ENCODE measurements at places on chromosomes 16 and 17. TPM values are rescaled to one million over a fixed set of nuclear protein-coding genes. Genes with fewer than 3 reads are reported as not detected.

Gene MYH2
- total RNA-seq, result not detected

DNA sequence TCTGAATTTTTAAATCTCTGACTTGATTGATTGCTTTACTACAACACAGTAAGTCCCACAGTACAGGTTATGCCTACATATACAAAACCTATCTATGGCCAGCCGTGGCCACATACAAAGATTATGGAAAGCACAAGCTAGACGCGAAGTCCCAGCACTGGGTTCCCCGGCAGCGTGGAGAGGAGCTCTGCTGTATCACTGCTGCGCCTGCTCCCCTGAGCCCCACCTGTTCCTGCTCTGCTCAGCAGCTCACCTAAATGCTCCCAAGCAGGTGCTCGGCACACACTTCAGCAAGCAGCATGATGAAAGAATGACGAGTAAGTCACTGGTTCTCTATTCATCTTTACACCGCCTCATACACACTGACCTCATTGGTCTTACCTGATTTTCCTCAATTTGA lies 20.6 kb downstream of the ZDHHC7 start:
- DNase-seq, result no peak

- no peak for DNase-seq
Measured at GRCh38 chr17:39598630-39599003, 9.1 kb downstream of the NEUROD2 start.

Gene HIGD1B
- not detected for total RNA-seq

GRCh38 chr17:65057531-65058090 lies 1.1 kb upstream of the GNA13 start:
- no peak for DNase-seq

DNA sequence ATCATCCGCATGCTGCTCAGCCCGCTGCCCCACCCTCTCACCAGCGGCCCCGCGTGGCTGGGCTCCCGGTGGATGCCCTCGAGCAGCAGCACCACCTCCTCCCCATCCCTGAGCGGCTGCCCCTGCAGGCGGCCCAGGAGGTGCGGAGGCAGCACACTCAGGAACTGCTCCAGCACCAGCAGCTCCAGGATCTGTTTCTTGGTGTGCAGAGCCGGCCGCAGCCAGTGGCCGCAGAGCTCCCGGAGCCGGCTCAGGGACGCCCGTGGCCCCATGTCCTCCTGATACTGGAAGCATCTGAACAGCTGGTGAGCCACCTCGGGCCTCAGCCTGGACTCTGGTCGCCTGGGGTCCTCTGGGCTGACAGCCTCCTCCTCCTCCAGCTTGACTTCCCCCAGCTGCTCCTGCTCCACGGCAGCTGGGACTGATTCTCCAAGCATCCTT lies 6.6 kb downstream of the ZSCAN10 start:
- DNase-seq, result no peak

Gene RASL10B
- total RNA-seq, result not detected

Gene SAMD14
- not detected for total RNA-seq

Gene PSMD12
- total RNA-seq, result 18.7 TPM

Gene BHLHA9
- not detected for total RNA-seq

Gene CHP2
- not detected for total RNA-seq

- DNase-seq, result no peak
Measured at GRCh38 chr16:84482001-84482891, 22.2 kb downstream of the MEAK7 start.

Gene NUTF2
- 237 TPM for total RNA-seq

Gene TM4SF5
- not detected for total RNA-seq

DNA sequence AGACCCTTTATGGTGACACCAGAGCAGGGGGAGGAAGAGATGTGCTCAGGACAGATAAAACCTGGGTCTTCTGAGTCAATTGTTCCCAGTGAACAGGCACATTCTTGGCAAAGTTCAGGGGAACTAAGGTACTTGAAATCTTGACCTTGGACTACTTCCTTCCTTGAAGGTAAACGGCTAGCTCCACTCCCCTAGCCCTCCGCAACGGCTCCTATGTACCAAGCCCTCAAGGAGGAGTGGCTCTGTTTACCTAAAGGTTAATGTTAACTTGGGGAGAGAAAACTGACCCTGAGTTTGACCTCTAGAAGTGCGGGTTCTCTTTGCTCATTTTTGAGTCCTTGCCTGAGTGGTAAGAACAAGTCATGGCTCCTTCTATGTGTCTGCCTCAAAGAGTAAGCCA lies 7.8 kb downstream of the TTLL6 start:
- no peak for DNase-seq

DNA sequence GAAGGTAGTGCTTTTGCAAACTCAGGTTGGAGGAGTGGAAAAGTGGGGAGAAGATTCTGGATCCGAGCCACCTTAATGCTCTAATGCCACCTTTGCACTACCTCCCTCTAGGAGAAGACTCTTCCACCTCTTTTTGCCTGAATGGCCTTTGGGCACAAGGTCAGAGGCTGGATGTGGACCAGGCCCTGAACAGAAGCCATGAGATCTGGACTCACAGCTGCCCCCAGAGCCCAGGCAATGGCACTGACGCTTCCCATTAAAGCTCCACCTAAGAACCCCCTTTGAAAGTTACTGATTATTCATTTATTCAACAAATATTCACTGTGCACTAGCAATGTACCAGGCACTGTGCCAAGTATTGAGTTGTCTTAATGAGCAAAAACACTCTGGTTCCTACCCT lies 3.2 kb downstream of the SHBG start:
- DNase-seq, result peak; percentile 52

GRCh38 chr17:4971826-4972225 lies 4.2 kb upstream of the SPAG7 start:
- no peak for DNase-seq

GRCh38 chr17:9907883-9908648 lies 3.0 kb upstream of the RCVRN start:
- DNase-seq, result no peak

- DNase-seq, result peak; percentile 48
Measured at GRCh38 chr17:40818343-40818732, 4.1 kb downstream of the KRT10 start.

DNA sequence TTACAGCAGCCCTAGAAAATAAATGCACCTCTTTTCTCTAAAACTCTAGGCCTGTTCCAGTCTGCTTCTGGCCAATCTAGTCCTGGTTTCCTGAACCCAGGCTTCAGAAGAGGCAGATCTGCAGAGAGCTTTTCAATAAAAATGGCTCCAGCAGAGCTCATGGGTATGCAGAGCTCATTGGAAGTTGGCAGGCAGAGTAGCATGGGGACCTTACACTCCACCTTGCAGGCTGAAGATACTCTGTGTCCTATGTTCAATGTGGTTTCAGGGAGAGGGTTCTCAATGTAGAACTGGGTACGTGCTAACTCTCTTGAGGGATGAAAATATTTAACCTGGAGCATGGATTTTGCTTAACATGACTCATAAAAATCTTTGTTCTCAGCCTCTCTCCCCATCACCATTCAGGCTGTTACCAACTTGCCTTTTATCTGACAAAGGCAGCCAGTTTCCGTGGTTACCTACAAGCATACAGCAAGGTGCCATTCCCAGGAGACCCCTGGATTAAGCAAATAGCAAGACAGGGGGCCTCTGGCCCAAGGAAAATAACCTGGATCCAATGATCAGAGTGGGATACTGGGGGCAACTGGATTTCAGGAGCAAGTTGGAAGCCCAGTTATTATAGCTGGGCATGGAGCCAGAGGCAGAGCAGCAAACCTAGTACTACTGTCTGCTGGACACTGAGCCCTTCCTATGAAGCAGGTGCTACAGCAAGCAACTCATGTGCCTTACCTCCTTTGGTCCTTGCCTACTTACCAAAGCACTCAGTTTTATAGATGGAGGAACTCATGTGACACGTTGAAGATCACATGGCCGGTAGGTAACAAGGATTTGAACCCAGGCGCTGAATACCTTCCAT lies 98.2 kb upstream of the DHX40 start:
- no peak for DNase-seq

DNA sequence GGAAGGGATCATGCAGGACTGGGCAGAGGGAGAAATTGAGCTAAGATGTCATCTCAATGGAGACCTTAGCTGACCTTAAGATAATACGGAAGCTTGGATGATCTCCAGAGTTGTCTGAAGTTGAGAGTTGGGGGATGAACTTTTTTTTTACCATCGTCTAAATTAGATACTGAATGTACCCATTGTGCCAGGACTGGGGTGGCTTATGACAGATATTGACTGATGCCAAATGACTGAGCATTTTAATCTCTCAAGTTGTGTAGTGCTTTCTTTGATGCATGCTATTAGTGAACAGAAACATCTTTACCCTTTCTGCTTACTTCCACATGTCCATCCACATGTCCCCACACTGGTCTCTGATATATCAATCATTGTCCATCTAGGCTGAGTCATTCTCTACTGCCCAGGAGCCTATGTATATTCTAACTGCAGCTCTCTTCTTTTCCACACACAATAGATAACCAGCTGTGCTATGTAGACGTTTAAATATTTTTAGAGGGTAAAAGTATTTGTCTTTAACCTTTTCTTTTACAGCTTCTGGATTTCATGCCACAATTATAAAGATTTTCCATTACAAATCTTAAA lies 60.2 kb upstream of the ZKSCAN2 start:
- DNase-seq, result no peak

- no peak for DNase-seq
Measured at GRCh38 chr17:82493226-82493781, 26.2 kb upstream of the FOXK2 start.

DNA sequence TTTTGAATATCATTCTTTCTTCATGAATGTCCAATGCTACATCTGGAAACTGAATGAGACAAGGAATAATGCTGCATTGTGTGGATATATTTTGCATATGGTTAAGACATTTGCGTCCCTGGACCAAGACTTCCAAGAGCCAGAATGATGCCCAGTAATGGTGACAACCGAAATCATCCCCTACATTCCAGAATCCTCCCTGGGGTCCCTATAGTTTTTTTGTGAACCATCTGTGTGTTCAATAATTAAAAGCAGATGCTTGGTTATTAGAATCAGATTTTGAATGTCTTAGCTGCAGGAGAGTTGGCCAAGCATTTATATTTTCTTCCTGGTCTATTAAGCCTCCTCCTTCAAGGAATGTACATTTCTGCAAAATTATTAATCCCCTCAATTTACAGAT lies 426.7 kb upstream of the CDH8 start:
- DNase-seq, result no peak

DNA sequence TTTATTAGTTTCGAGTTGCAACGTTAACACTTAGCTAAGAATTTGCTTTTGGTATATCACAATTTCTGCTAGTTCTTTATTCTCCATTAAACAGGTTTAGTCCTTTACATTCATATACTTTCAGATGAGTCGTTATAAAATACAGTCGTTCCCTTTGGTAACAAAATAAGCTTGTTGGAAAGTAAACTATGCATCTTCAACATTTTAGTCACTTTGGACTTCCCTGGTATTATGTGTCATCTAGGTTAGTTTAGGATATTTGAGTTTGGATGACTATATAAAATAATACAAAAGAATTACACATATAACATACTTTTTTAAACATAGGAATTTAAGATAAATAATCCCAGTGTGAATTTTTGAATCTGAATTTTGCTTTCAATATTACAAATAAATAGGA lies 351.5 kb downstream of the BCAS3 start:
- no peak for DNase-seq

GRCh38 chr16:89198417-89199240 lies 1.7 kb downstream of the SLC22A31 start:
- peak; percentile 10 for DNase-seq
